ENCODE measurements at places on chromosomes 5 and 9. TPM values are rescaled to one million over a fixed set of nuclear protein-coding genes. Genes with fewer than 3 reads are reported as not detected.

Gene IRGM
- not detected for total RNA-seq

Gene NOXA1
- 2.0 TPM for total RNA-seq

Gene ATP10B
- not detected for total RNA-seq

Gene GAPT
- 2.5 TPM for total RNA-seq

Gene LCN2
- total RNA-seq: 0.67 TPM

Gene ANXA1
- total RNA-seq: 533 TPM

DNA sequence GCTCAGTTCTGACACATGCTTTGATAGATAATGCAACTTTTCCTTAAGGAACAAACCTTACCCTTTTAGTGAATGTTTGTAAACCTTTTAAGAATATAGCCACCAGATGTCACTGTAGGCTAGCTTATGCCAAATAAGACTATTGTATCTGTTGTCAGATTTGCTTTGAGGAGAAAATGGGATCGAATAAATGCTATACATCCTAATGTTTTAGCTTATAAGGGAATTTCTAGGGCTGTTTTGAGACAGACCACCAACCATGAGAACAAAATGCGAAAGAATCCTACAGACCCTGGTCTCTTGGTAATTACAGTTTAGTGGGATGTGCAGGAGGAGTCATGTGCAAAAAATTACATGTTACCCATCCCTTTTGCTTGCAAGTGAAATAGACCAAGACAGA, 127.6 kb upstream of the NMUR2 start:
- no peak for DNase-seq

GRCh38 chr5:149725296-149725695, 4.8 kb upstream of the PPARGC1B start:
- no peak for DNase-seq

DNA sequence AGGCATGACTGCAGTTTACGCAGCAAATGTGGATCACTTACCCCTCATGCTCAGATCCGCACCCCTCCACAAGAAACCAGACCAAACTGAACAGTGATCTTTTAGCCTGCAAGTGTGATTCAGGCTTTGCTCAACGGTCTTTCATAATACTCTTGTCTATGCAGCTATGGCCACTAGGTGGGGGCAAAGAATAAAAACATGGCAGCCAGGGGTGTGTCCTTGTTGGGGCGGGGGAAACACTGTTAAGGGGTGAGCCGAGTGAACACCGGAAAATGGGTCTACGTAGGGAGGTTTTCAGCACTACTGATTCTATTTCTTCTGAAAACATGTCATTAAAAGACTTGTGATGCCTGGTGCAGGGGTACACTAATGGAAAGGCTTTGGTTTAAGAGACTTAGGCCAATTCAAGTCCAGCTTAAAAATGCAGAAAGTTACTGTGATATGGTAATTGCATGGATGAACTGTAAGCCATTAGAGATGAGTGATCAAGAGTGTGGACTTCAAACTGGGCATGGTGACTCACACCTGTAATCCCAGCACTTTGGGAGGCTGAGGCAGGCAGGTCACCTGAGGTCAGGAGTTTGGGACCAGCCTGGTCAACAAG, 49.9 kb upstream of the GPR151 start:
- DNase-seq: no peak

DNA sequence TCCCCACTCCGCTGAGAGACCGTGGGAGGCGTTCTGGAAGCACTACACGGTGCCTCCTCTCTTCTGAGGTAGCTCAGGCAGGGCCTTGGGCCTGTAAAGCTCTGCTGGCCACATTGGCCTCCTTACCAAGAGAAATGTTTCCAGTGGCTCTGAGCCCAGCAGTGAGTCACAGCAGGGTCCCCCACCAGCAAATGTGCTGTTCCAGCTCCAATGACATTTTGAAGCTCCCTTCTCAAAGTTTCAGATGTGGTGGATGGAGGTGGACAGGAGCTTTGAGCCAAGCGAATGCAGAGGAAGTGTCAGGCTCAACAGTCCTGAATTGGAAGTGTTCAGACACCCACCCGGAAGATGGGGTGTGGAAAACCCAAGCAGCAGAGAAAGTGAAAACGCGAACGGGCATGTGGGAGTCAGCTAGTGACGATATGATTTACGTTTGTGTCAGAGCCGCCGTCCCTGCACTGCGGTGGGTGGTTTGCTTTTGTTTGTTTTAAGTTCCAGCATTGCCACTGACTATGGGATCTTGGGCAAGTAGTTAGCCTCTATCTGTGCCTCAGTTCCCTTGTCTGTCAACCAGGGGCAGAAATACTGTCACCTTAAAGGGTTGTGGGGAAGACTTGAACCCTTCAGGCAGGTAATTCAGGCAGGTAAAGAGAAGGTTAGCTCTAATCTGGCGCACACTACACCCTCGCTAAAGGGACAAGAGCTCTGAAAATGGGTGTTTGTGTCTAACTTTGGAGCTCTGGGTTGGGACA, 38.2 kb downstream of the C5orf15 start:
- peak; percentile 84 for DNase-seq

GRCh38 chr9:116901260-116901659, 214.2 kb downstream of the TRIM32 start:
- no peak for DNase-seq

DNA sequence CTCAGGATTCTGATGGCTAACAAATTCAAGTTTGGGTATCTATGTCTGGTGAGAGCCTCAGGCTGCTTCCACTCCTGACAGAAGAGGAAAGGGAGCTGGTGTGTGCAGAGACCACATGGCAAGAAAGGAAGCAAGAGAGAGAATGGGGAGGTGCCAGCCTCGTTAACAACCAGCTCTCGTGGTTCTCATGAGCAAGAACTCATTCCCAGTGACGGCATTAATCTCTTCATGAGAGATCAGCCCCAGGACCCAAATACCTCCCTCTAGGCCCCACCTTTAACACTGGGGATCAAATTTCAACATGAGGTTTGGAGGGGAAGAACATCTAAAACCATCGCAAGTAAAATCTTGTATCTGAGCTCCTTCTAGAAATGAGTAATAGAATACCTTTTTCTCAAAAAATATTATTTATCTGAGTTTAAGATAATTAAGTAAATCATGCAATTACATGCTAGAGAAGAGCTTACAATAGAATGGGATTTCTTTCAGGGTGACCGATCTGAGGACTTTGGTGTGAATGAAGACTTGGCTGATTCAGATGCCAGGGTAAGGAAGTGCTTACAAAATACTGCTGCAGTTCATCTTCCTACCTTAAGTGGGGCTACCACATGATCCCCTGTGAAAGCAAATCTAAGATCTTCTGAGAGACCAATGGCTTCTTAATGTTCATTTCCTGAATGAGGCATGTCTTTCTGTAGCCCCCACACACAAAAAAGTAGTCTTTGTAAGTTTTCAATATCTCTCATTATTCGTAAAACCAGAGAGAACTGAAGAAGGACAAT, 11.5 kb downstream of the ANXA1 start:
- no peak for DNase-seq

DNA sequence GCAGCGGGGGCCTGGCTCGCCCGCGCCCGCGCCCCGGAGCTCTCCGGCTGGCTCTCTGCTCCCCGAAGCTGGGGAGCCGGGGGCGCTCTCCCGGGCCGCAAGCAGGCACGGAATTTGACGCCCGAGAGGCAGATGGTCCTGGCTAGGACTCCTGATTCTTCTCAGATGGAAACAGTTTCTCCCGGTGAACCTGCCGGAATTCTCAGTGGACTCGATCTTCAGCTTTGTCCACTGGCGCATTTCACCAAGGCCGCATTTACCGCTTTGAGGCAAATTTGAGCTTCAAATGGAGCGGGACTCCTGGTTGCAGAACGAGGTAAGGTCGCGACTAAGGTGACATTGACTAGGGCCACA, 305.7 kb upstream of the KCNN2 start:
- DNase-seq: no peak

GRCh38 chr5:95646569-95647431, at the start of gene RFESD:
TSS of gene RFESD (plus strand) at chr5:95646777. CDS start at chr5:95652272, 5,495 bp downstream.
- peak; percentile 100 for DNase-seq

GRCh38 chr9:15282567-15283285, 24.3 kb downstream of the TTC39B start:
- no peak for DNase-seq

Data from posterior vena cava (tissue), 2 donors.